ENCODE measurements at places on chromosomes 1 and 21.

GRCh38 chr1:239386453-239387303, at the start of gene CHRM3:
Gene CHRM3, plus strand, starts transcription at chr1:239386568. Its CDS starts 520,884 bp downstream, at chr1:239907452.
- no peak for DNase-seq

DNA sequence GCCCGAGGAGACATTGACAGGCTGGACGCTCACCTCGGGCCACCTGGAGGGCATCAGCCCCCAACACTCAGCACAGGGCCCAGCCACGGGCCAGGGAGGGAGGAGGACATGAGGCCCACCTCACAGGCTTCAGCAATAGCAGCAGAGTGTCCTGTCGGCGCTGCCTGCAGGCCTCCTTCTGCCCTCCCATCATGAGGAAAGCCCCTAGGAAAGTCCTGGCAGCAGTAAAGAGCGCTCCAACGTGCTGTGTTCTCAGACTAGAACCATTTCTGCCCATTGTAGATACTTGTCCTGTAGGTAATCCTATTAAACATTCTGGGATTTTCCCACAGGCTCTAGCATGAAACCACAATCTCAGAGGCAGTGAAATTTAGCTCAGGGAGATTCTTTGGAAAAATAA, 62.0 kb upstream of the GALNT2 start:
- DNase-seq: no peak

GRCh38 chr1:23872421-23872820, 4.3 kb upstream of the FUCA1 start:
- no peak for DNase-seq

GRCh38 chr1:115826628-115827027, 14.3 kb downstream of the NHLH2 start:
- DNase-seq: no peak

DNA sequence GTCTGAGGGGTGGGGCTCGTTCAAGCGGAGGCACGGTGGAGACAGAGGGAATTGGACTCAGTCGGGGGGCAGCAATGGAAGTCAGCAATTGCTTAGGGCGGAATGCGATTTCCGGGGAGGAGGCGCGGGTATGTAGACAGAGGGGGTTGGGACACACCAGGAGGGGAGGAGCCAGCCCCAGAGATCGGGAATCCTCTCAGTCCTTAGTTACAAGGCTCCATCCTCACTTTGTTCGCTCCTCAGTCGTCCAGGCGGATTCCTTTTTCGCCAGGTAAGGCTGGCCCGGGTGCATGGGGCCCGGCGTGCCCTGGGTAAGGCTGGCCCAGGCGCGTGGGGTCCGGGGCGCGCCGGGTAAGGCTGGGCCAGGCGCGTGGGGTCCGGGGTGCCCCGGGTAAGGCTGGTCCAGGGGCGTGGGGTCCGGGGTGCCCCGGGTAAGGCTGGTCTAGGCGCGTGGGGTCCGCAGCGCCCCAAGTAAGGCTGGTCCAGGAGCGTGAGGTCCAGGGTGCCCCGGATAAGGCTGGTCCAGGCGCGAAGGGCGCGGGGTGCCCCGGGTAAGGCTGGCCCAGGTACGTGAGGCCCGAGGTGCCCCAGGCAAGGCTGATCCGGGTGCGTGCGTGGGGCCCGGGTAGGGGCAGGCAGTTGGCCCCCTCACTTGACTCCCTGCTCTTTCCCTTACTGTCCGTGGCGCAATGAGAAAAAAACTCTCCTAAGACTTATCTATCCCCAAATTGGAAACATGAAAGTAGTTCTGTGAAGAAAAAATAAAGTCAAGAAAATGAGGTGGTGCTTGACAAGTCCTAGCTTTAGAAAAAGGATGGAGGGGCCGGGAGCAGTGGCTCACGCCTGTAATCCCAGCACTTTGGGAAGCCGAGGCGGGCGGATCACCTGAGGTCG, at the start of gene L1TD1:
L1TD1 (plus strand) TSS at position 199 of the 894 bp plus-strand sequence. CDS start 11,780 bp downstream, outside the sequence.
- no peak for DNase-seq

DNA sequence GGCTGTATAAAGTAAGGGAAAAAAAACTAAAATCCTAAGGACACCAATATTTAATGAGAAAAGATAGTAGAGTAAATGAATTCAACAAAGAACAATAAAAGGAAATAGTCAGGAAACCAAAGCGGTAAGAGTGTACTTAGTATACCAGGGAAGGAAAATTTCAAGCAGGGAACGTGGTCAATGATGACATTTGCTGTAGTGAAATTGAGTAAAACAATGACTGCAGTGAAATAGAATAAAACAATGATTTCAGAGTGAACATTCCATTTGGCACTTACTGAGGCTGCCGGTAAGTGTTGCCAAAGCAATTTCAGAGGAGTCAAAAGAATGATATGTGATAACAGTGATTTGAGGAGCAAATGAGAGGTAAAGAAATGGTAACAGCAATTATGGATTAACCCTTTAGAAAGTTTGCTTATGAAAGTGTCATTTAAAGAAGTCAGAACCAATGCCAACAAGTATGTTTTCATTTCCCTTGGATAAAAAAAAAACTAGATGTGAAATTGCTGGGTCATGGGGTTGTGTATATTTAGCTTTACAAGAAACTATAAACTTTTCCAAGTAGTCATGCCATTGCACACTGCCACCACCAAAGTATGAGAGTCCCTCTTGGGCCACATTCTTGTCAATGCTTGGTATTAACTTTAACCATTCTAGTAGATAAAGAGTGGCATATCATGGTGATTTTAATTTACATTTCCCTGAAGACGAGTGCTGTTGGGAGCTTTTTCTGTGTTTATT, 50.5 kb downstream of the VCAM1 start:
- peak; percentile 75 for DNase-seq

- no peak for DNase-seq
Measured at GRCh38 chr1:116417678-116418077, 44.6 kb downstream of the ATP1A1 start.

- DNase-seq: no peak
Measured at GRCh38 chr1:201539561-201540431, 869 bp downstream of the NAV1 start.

- DNase-seq: no peak
Measured at GRCh38 chr1:20337581-20337980, 46.9 kb downstream of the VWA5B1 start.

GRCh38 chr1:147628441-147628840, 41.9 kb downstream of the ACP6 start:
- no peak for DNase-seq
